ENCODE measurements at places on chromosomes 3 and 15.

- DNase-seq: no peak
Observed at GRCh38 chr15:95469496-95470000, 861.0 kb upstream of the NR2F2 start.

GRCh38 chr3:154022606-154023005, 98.6 kb upstream of the ARHGEF26 start:
- DNase-seq: no peak

DNA sequence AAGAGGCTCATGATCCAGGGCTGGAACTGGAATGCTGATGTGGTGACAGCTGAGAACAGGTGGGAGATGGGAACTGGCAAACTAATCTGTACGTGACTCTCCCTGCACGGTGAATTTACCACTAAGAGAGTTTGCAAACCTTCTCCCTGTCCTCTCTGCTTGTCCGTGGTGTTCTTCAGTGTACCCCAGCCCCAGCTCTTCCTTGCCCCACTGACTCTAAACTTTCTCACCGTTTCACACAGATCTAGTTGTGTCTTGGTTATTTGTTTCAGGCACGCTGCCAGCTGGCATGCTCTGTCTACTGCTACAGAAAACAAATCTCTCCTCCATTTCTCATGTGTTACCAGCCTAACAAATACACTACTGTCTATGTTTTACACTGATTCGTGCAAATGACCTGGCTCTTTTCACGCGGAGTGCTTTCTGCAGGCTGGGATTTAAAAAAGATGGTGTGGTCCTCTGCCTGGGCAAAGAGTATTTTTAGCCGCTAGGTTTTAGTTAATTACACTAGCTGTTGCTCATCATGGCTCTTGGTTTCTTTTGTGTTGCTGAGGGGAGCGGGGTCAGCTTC, 192.7 kb upstream of the LRIG1 start:
- DNase-seq: no peak

GRCh38 chr3:186172353-186172752, 63.5 kb upstream of the ETV5 start:
- DNase-seq: no peak

- DNase-seq: peak; percentile 70
Observed at GRCh38 chr15:26128611-26129140, 265.5 kb upstream of the ATP10A start.

- no peak for DNase-seq
Observed at GRCh38 chr3:24520976-24521419, 26.3 kb upstream of the THRB start.

DNA sequence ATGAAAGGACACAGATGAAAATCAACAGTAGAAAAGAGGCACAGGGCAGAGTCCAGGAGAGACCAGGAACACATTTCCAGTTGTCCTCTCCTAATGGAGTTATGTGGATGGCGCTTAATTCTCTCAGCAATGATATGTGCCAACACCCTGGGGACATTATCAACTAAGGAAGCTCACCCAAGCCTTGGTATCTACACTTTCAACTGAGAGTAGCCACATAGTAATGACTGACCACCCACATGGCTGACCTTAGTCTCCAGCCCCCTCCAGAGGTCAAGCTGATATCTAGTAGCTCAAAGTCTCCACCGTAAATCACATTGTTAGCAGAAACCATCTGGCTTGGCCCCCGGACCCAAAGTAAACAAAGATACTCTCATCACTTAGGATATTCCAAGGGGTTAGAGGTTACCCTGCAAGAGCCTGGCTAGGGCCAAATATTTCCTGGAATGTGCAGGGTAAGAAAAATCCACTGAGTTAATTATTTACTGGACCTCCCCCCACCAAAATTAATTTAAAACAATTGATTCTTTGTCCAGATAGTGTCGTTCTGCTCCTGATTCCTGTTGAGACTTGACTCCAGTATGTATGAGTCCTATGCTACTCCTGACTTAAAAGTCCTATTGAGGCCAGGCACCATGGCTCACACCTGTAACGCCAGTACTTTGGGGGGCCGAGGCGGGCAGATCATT, 24.8 kb downstream of the GABRR3 start:
- DNase-seq: no peak

GRCh38 chr3:94092086-94092485, 29.2 kb downstream of the NSUN3 start:
- no peak for DNase-seq

DNA sequence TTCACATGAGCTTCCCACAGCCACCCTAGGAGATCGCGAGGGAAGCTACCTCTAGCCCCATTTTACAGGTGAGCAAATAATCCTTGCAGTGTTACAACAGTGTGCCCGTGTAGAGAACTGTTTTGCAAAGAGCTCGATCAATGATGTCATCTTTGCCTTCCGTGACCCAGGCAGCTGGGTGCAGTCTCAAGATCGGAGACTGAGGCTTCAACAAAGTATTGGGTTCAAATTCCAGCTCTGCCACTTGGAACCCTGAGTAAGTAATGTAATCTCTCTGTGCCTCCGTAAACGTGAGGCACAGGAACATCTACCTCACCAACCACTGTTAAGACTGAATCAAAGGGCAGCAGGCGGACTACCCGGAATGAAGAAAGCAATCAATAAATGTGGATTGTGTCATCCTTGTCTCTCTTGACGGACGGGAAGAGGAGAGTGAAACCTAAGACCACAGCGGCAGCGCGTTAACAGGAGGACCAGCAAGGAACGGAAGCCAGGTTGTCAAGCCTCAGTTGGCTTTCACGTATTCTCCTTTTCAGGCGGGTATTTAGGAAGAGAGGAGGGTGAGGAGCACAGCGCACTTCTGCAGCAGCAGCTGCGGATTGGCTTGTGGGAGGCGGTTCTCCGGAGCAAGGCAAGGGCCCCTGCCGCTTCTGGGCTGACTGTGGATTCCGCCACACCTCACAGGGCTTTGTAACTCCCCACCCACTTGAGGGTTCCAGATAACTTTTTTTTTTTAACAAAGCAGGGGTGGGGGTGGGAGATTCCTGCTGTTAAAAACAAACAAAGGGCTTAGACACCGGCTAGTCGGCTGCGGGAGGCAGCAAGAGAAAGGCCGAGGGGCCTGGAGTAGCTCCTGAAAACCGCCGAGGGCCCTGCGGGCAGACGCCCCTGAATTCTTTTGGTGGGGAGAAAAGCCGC, 1.5 kb upstream of the SMAD3 start:
- no peak for DNase-seq

DNA sequence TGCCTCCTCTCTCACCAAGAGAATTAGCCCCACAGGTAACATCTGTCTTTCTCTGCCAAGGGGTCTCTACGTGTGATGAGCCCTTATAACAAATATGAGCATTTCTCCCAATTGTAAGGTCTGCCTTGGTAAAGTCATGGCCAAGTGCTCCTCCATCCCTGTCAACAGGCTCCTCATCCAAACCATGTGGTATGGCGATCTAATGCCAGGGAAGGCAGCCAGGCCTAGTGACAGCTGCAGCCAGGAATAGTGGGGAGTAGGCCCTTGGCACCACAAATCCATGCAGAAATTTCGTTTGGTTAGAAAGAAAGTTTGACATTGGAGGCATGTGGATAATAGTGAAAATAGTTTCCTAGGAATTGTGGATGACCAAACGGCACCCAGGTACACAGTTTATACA, 4.7 kb upstream of the LRTM1 start:
- DNase-seq: no peak

- DNase-seq: no peak
Observed at GRCh38 chr3:10361375-10361774, 40.5 kb upstream of the SEC13 start.

- DNase-seq: no peak
Observed at GRCh38 chr15:74444106-74445062, 10.6 kb upstream of the SEMA7A start.

GRCh38 chr3:177405191-177405672, 207.9 kb upstream of the TBL1XR1 start:
- DNase-seq: no peak

DNA sequence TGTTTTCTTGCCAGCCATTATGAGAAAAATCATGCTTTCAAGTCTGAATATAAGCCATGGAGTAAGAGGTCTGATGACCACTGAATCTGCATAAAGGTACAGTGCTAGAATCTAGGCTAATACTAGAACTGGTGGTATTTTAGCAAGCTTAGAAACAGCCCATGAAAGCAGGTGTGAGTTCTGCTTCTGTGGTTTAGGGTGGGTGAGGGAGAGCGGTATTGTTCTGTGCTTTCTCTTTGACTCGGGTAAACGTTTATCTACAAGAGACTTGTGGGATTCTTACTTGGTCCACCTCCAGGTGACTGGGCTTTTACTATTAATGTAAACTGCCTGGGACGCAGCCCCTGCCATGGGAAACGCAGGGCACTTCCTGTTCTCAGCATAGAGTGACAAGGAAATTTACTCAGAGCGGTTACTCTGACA, 55.2 kb downstream of the PGPEP1L start:
- DNase-seq: no peak

DNA sequence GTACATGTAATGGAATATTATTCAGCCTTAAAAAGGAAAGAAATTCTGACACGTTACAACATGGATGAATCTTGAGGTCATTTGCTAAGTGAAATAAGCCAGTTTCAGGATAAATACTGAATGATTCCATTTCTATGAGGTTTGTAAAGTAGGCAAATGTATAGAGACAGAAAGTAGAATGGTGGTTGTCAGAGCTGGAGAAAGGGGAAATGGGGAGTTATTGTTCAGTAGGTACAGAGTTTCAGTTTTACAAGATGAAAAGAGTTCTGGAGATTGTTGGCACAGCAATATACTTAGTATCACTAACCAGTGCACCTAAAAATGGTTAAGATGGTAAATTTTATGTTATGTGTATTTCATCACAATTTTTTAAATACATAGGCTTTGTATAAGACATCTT, 60.6 kb downstream of the USP8 start:
- no peak for DNase-seq

DNA sequence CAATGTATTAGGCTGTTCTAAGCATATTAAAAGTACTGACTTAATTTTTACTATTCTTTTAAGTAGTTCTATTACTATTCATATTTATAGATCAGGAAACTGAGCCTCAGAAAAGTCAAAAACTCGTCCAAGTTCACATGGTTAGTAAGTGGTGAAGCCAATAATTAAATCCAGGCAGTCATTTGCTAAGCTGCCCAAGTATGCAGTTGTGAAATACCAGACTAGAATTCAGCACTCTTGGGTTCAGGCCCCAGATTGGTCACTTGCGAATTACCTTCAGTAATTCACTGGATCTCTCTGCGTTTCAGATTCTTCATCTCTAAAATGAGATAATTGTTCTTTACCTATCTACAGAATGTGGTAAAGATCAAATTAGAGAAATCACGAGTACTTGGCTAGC, 161.9 kb upstream of the CADPS start:
- peak; percentile 29 for DNase-seq

GRCh38 chr15:80811781-80812315, 32.7 kb downstream of the CEMIP start:
- DNase-seq: no peak
